ENCODE measurements at places on chromosomes 1 and 21.

DNA sequence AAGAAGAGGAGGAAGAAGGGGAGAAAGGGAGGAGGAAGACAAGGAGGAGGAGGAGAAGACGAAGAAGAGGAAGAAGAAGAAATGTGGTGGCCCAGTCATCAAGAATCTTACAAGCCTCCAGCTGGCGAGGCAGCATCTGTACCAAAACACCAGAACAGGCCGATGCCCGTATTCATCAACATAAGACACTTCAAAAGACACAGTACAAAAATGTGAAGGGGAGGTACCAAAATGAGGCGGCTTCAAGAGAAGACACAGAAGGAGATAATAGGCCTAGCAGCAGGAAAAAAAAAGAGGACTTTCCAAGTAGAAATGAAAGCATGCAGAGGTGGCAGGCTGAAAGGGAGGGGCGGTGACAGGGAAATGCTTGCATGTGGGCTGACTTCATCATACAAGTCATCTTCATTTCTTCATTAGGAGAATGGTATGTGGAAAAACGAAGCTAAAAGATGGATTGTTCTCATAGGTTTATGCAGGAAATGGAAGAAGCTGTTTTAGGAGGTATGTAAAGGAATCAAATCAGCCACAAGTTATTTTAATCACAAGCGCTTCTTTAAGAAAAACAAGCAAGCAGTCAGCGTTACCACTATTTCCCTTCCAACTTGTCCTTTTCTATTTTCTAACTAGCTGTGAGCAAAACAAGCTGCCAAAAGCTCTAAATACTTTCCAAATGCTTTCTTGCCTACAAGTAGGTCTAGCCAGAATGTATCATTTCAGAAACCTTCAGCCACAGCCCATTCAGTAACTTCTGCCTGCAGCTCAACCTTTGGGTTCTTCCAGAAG is 192.3 kb downstream of the SLC45A1 start:
- peak; percentile 30 for DNase-seq

DNA sequence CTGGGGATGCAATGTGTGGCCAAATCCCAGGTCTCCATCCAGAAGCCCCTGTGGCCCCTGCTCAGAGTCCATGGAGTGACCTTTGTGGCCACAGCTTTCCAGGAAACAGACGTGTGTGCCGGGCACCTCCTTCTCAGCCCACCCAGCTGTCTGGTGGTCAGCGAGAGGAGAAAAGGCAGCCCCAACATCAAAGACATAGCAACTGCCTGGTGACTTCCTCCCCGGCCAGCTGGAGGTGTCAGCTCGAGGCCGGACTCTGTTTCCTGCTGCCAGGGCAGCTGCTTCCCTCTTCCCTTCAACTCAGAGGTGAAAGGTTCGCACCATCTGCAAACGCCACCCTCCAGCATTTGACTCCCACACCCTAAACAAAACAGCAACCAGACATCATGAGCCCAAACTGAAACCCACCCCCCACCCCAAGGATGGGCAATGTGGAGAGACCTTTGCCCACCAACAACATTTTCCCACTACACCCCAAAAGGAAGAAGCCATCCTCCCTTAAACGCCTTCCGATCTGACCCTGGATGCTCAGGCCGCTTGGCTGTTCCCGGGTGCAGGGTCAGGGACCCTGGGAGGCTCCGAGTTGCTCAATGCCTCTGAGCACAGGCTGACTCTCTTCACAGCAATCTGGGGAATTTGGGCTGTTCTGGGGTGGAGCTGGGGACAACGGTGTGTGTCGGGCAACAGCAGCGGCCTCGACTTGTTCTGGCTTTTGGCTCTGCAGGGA is 162.3 kb downstream of the PSMG1 start:
- no peak for DNase-seq

DNA sequence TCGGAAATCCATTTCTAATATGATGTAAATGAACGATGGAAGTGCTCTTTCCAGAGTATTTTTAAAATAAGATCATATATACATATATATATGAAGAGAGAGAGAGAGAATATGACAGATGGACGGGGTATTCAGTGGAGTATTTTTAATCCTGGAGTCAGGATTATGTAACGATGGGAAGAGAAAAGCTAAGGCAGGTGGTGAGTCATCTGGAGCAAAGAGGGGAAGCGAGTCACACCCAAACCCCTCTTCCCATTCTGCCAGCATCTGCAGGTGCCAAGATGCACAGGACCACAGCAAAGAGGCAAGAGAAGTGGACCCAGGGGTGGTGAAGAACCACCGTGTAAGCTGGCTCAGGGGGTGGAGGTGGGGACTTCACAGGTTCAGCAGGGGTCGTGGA is 102.7 kb upstream of the GRIK3 start:
- no peak for DNase-seq

GRCh38 chr1:230536641-230537155 is 105.6 kb upstream of the COG2 start:
- no peak for DNase-seq

DNA sequence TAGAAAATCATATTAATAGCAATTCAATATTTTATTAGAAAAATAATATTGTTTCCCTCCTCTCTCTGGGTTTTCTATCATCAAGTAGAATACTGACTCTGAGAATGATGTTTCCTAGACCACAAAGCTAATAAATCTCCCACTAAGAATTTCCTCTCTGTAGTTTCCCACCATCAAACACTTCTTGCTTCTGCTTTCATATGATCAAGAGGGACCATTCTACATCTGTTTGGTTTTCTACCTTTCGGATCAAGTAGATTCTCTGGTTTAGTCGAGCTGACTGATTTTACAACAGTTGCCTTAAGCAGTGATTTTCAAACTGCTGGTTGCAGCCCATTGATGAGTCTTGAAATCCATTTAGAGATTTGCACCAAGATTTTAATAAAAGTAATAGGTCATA is 240.2 kb upstream of the PTBP2 start:
- DNase-seq, result no peak

GRCh38 chr1:233293556-233294446 is 1.7 kb downstream of the PCNX2 start:
- no peak for DNase-seq

- no peak for DNase-seq
Observed at GRCh38 chr1:28417926-28418637, 48.5 kb downstream of the PHACTR4 start.

GRCh38 chr1:44663417-44663816 is 10.9 kb downstream of the TMEM53 start:
- no peak for DNase-seq

GRCh38 chr21:45449658-45450422 is 44.9 kb downstream of the COL18A1 start:
- DNase-seq, result no peak

GRCh38 chr1:101008229-101008834 is 17.3 kb downstream of the DPH5 start:
- no peak for DNase-seq

GRCh38 chr1:3456964-3457909 is 2.8 kb downstream of the ARHGEF16 start:
- no peak for DNase-seq

DNA sequence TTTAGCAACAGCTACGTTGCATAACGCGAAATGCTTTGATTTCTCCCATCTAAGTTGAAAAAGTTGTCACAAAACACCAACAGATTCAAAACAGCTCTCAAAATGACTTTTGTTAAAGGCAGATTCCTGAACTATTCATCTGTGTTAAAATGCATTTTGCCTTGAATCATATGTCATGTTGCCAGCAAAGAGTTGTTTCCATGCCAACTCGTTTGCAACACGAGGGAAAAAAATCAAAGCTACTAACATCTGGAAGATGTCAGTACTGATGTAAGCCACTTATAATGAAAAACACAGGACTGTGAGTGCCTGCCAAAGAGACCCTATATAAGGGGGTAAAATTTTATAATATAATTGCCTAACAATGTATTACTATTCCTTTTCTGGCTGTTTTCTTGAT is 182.7 kb upstream of the PTBP2 start:
- no peak for DNase-seq

DNA sequence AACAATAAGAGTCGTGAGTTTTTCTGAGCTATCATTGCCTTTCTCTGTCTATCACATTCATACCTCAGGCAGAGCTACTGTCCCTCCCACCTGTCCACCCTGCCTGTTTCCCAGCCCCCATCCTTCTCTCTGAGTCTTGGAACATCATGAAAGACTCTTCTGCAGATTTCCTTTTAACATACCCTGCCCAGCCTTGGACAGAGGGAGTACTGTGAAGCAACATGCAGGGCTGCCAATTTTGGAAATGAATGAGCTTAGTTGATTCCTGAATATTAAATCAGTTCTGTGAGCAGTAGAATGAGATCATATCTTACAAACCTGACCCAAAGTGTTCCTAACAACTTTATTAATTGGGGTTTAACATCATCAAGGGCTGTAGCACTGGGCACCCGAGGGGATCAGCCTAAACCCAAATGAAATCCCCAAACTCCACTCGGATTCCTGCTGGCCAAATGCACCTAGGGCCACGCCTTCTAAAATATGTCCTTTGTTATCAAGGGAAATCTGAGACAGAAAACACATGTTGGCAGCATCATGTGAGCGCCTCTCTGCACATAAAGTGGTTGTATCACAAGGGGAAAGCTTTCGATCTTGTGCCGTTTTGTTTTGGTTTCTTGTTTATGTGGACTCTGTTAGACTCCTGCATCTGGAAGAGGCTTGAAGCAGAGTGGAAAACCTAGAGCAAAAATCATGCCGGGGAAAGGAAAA is 357.6 kb downstream of the KIF26B start:
- DNase-seq, result no peak

DNA sequence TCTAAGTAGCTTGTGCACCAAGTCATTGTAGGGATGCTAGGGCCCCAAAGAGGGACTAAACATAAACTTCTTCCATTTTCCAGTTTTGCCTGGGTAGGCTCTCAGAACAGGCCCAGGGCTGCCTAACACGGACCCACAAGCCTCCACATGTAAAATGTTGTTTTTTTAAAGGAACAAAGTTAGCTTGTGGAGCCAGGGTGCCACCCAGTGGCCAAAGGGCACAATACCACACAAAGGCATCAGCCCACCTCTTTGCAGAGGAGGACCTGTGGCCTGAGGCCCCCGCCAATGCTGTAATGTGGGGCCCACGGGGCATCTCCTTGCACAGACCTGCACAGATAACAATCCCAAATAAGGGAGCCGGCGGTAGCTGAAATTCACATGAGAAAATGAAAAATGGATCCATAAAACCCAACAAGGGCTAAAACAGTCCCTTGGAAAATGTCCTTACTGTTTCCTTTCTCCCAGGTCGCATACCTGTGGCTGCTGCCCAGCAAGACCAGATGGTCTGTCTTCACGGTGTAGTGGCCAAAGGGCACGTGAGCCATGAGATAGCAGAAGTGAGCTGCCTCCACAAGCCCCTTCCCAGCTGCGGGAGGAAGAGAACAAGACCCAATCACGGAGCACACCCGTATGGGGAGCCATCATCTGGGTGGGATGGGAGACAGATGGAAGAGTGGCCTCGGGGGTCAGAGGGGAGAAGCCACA is 23.8 kb downstream of the SEC16B start:
- DNase-seq, result no peak

GRCh38 chr21:32949701-32950100 is 76.0 kb upstream of the OLIG2 start:
- no peak for DNase-seq

GRCh38 chr1:233337505-233337904 is 10.0 kb downstream of the MAP3K21 start:
- no peak for DNase-seq

DNA sequence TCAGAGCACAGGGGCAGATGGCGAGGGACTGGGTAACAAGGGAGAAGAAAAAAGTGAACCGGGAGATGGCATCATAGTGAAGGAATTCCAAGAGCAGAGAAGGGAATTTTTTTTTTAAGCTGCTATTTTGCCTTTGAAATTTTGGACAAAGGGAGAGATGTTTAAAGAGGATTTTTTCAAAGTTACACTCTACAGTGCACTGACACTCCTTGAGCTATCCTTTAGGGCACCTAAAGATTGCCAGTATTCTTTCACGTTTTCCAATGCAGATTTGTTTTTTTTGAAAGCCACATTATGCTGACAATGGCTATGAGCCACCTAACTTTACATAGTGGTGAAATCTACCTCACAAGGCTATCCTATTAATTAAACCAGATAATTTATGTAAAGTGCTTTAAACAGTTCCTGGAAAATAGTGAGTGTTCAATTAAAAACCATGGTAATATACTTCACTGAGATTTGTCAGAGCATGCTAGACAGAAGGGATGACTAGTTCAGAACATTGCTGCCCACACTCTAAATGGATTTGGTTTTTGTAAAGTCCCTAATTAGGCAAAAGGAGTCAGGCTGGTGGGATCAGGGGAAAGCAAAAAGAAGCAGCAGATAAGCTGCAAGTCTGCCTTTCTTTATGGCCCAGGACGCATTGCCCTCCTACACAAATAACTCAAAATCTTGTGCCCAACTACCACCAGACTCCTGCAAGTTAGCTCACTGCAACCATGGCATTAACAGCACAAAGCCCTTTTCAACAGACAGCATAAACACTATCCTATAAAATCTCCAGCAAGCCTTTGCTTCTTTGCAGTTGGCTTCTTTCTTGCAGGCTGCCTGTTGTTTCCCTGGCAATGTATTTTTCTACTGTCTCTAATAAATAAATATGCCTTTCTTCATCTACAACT is 53.9 kb downstream of the PRDX6 start:
- DNase-seq, result no peak

GRCh38 chr1:91283421-91283726 is 121.3 kb downstream of the HFM1 start:
- no peak for DNase-seq

DNA sequence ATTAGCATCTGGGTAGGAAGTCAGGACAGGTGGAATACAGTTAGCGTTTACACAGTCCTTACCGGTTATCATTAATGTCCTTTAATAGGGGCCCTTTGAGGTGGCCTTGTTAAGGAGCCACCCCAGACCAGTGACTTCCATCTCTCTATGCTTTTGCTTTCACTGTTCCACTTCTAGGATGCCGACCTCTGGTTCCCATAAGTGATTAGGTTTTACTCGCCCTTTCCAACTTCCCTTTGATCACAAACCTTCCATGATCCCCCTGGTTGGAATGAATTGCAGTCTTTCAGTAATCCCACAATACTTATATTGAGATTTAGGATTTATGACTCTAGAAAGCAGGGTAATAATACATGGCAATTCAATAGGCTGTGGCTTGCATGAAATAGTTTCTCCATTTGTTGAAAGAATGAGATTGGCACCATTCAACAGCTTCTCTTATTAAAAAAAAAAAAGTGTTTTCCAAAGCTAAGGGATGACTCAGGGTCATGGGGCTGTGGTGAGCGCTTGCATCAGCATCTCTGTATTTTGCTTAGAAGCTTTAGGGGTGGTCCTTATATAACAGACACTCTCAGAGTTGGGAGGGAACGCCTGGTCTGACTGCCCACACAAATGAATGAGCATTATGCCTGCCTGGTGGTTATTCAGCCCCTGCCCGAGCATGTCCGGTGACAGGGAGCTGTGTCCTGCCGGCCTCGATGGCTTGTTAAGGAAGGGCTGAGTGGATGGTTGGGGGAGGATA is 110.5 kb downstream of the CNIH3 start:
- DNase-seq, result no peak

Data from stimulated activated CD8-positive, alpha-beta memory T cell treated with anti-CD3 and anti-CD28 coated beads, Interleukin-15, amount 100 ng/mL, for 4 hours (primary cell).